Kidney glomerular epithelial cell (primary cell): ENCODE measurements at places on chromosomes 12 and 14.

GRCh38 chr14:61160798-61161197, 120.3 kb downstream of the TMEM30B start:
- no peak for DNase-seq

- no peak for DNase-seq
These were observed 212.5 kb upstream of the DDHD1 start for GRCh38 chr14:53365486-53366130.

DNA sequence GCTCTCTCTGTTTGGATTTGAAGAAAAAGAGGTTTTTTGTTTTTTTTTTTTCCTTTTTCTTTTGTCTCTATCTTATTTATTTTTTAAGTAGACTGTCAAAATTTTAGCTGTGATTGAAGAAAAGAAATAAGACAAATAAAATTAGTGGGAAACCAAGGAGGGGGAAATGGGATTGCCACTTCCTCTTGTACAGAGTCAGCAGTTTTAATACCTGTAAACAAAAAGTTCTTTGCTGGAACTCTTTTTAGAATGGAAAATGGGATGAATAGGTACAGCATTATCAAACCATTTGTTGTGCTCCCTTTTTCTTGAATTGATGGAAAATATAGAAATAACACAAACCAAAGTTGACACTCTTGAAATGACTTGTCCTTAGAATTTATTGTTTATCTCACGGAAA, 680.7 kb downstream of the DIO2 start:
- DNase-seq = no peak

GRCh38 chr12:119006746-119007145, 25.4 kb downstream of the SRRM4 start:
- no peak for DNase-seq

DNA sequence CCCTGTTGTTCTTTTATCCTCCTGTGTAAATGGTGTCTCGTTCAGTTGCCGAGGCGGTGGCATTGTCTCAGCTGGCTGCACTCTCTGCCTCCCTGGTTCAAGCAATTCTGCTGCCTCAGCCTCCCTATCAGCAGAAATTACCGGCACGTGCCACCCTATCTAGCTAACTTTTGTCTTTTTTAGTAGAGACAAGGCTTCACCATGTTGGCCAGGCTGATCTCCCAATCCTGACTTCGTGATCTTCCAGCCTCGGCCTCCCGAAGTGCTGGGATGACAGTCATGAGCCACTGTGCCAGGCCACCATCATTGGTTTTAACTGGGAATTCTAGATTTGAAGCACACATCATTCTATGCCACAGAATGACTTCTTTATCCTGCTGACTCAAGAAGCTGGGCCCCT, 175.3 kb upstream of the ALG10B start:
- no peak for DNase-seq

GRCh38 chr14:103723748-103724081, 8.1 kb downstream of the ZFYVE21 start:
- no peak for DNase-seq

GRCh38 chr14:53978194-53978593, 21.6 kb upstream of the BMP4 start:
- DNase-seq = no peak
